ENCODE measurements at places on chromosomes 5 and 9.

DNA sequence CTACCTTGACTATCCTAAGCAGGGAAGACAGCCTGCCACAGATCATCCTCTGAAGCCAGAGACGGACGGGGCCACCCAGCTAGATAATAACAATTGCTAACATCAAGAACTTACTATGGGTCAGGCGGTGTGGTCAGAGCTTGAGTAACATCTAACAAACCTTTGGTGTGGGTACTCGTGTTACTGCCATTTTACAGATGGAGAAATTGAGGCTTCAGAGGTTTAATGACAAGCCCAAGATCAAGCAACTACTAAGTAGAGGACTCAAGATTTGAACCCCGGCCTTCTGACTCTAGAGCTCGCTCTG is 16.7 kb upstream of the ARSI start:
- no peak for DNase-seq

GRCh38 chr5:16654647-16655334 is 38.0 kb upstream of the RETREG1 start:
- DNase-seq = no peak

DNA sequence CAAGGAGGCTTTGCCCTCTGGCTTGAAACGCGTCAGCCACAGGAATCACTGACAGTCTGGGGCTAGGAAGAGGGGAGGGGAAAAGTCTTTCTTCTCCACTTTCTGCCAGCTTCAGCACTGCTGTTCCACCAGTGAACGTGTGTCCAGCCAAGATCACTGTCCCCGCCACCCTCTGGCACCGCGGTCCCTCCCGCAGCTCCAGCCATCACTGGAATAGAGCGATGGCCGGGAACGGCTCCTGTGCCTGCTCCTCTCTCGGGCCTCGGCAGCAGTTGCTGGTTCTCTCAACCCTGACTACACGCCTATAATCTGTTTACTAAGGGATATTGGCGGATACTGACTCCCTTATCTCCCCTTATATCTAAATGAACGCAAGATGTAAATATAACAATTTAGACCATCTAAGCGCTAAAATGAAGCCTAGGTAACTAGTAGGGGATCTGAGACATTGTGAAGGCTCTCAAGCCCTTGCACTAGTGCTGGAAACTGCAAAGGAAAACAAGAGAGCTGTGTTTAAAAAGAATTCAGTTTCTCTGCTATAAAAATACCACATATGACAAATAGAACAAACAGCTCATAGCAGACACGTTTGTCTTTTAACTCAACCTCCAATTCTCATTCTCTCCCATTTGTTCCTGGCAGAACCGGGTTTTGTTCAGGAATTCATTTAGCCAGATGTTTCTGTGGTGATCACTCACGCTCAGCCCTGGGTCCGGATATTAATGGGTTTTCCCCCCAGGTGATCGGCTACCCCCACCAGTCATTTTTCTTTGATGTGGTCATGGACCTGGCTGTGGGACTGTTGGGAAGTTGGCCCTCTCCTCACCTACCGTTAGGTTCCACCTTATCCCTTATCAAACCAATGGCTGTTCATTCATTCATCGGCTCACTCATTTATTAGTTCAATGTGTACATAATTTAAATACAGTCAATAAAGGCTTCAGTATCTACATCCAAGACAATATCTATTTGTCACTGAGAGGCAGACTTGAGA is 149.8 kb downstream of the MED10 start:
- DNase-seq = no peak

- no peak for DNase-seq
These were observed 55.8 kb upstream of the RANBP3L start for GRCh38 chr5:36357391-36357975.

DNA sequence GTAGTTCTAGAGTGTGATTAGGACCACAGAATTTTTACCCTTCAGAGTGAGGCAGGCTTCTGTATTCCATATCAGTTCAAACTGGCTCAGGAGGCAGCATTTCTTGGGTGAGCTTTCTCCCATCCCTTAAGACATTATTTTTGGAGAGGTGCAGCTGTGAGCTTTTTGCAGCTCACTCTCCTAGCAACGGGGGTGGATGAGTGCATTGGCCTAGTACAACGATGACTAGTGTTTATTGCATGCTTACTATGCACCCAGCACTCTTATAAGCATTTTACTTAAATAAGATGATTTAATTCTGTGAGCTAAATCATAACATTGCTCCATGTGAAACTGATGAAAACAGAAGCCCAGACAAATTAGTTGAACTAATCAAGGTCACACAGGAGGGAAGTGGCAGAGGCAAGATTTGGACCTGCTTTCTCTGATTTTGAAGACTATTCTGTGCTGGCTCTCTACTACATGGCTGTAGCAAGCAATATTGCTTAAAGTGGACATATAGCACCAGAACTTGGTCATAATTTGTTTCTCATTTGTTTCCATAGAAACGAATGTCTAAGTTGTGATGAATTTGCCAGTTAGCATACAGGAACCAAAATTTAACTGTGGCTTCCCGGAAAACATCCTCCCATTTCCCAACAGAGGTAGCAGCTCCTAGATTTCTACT is 372.1 kb upstream of the RIOK2 start:
- DNase-seq = no peak

- DNase-seq = no peak
These were observed 734 bp downstream of the KIF27 start for GRCh38 chr9:83920469-83920926.

DNA sequence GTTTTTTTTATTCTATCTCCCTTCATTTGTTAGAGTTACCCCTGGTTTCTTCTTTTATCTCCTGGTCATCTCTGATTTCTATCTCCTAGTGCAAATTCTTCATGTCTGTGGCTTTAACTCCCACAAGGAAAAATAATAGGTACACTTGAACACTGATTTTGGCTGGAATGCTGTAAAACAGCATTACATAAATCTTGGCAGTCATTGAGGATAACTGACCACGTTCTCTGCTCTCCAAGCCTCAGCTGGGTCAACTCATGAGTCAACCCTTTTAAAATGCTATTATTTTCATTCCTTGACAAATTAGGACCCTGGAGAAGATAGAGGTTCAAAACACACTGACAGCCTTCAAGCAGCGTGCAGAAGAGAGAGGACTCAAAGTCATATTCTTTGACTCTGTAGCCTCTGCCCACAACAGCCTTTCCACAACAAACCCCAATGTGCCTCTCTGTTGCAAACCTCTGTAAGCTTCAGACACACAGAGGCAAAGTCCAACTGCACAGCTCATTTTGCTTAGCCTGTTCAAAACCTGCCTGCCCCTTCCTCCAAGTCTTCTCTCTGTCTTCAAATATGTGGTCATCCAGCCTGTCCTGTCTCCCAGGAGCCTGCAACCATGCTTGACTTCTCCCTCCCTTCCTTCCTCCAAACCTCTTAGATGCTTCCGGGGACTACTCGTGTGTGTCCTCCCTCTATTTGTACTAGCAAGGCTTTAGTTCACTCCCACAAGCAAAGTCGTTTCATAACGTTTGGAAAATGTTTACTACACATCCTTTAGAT is 398.4 kb downstream of the MED10 start:
- no peak for DNase-seq

GRCh38 chr9:130382636-130383349 is 62.0 kb upstream of the ASS1 start:
- DNase-seq = no peak

GRCh38 chr5:157306692-157307471 is 41.0 kb downstream of the CYFIP2 start:
- no peak for DNase-seq

GRCh38 chr5:132294728-132295504 is 722 bp downstream of the SLC22A4 start:
- peak; percentile 48 for DNase-seq

DNA sequence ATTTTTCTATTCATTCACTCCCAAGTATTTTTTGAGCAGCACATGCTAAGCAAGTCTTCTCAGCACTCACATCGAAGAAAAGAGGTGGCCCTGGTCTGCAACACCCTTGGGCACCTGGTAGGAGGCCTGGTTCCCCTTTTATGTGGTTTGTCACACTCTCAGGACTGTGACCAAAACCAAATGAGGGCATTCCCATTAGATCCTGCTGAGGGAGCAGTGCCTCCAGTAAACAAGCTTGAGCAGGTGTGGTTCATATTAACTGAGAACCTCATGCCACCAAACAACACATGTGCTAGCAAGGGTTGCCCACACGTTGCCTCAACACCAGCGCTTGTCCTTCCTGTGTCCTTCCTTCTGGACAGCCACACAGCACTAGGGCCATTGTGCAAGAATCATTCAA is 26.9 kb upstream of the SYK start:
- DNase-seq = no peak

DNA sequence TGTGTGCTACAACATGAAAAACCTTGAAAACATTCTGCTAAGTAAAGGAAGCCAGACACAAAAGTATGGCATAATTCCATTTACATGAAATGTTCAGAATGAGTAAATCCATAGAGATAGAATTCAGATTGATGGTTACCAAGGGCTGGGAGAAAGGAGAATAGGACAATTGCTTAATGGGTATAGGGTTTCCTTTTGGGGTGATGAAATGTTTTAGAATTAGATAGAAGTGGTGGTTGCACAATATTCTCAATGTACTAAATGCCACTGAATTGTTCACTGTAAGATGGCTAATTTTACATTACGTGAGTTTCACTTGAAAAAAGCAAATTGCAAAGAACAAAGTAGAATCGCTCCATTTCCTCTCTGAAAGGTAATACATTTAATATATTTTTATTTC is 43.0 kb upstream of the GAS1 start:
- DNase-seq = no peak

DNA sequence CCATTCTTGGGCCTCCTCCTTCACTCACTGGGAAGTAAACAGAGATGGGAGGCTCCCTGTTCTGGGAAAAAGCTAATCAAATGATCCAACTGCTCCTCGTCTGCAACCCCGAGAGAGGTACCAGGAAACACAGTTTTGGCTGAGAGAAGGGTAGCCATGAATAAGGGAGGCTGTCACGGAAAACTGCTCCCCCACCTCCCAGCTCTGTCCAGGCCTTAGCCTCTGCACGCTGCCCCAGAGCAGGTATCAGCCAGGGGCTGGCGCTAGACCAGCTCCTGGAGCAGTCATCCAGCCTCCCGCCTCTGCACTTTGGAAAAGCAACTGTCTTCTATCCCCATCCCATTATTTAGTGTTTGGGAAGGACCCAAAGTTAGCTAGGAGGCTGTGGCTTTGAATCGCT is 266.1 kb downstream of the NDUFS4 start:
- no peak for DNase-seq

- DNase-seq = no peak
These were observed 281.9 kb downstream of the MARCHF11 start for GRCh38 chr5:15897656-15898055.

GRCh38 chr5:156497804-156498208 is 170.8 kb downstream of the SGCD start:
- DNase-seq = no peak

GRCh38 chr5:1152771-1153282 is 41.0 kb upstream of the SLC12A7 start:
- no peak for DNase-seq

GRCh38 chr5:18008940-18009339 is 374.7 kb downstream of the TAF11L14 start:
- no peak for DNase-seq

DNA sequence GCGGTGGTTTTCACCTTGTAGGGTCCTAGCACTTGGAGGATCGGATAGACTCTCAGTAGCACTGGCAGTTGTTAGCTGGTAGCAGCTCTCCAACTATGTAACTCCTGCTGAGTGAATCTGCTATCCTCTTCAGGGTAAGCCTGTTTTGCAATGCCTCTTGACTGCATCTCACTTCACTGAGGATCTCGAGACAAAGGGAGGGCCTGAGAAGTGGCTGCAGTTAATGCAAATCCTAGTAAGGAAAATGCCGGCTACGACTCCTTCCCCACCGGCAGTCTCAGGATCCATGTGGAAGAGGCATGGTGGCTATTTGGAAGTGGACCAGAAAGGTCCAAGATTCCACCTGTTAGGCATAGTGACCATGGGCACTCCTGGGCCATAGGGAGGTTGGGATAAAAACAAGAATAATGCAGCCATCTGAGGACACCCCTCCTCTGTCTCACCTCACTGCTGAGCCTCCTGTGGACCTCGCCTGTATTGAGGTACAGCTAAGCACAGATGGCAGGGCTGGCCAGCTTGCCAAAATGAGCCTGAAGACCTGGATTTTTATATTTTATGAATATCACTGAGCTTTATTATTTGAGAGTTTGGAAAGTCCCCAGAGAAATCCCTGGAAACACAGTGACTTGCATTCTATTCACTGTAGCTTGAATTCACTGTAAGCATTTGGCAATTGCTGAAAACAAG is 146.0 kb downstream of the LIFR start:
- DNase-seq = no peak

DNA sequence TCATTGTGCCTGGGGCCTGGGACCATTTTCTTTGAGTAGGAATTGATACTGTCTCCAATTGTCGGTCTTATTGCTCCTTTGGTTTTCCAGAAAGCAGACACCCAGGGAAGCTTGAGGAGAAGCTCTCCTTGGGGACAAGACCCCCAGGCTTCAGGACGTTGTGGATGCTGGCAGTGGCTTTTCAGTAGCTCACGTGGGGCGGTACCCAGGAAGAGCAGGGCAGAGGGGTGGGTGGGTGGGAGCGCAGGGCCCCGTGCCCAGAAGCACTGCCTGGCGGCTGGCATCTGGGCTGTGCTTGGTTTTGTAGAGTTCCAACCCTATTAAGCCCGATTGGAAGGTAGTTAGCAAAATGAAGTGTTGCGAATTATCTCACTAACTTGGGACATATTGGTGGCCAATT is 374.2 kb upstream of the IRX1 start:
- DNase-seq = no peak

GRCh38 chr5:126482591-126482990 is 59.4 kb downstream of the GRAMD2B start:
- no peak for DNase-seq

DNA sequence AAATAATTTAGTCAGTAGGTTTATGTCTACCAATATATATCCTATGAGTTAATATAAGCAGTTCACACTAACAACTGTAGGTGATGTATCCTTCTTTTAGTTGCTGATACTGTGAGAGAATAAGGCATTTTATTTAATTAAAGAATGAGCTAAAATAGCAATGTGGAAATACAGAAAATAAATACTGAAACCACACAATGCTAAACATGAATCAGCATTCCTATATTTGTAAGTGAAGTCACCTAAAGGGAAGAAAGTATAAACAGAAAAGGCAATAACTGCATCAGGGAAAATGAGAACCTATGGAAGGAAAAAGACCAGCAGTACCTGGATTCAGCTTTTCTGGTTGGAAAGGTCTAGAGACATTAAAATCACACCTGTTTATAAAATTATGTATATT is 336.0 kb downstream of the PDE4D start:
- no peak for DNase-seq

GRCh38 chr9:136975644-136976043 is 1.7 kb upstream of the PTGDS start:
- no peak for DNase-seq

- DNase-seq = no peak
These were observed 183.2 kb downstream of the TMEM161B start for GRCh38 chr5:88085462-88085861.

DNA sequence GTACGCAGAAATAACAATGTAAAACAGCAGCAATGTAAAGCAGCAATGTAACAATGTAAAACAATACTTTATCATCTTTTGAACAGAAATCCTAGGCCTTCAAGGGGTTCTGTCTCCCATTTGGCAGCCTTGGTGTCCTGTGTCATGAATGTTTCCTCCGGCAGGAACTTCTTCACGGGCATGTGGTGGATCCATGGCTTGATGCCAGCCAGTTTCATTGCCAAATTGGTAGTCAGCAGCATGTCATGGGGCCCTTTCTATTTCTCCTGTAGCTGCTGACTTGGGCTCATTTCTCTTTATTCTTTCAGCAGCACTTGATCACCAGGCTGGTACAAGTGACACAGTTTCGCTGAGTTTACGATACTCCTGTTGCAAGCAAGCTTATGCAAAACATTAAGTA is 275.3 kb downstream of the HTR1A start:
- no peak for DNase-seq

GRCh38 chr5:107380654-107381053 is 290.1 kb downstream of the EFNA5 start:
- DNase-seq = no peak

GRCh38 chr5:141434006-141434405 is 3.7 kb downstream of the PCDHGA12 start:
- no peak for DNase-seq
